ENCODE measurements at places on chromosomes 1 and 21. TPM values are rescaled to one million over a fixed set of nuclear protein-coding genes. Genes with fewer than 3 reads are reported as not detected.

GRCh38 chr1:185166106-185166505 lies 9.1 kb downstream of the SWT1 start:
- DNase-seq = no peak

ST6GALNAC5 gene
- 1.3 TPM for total RNA-seq

DNA sequence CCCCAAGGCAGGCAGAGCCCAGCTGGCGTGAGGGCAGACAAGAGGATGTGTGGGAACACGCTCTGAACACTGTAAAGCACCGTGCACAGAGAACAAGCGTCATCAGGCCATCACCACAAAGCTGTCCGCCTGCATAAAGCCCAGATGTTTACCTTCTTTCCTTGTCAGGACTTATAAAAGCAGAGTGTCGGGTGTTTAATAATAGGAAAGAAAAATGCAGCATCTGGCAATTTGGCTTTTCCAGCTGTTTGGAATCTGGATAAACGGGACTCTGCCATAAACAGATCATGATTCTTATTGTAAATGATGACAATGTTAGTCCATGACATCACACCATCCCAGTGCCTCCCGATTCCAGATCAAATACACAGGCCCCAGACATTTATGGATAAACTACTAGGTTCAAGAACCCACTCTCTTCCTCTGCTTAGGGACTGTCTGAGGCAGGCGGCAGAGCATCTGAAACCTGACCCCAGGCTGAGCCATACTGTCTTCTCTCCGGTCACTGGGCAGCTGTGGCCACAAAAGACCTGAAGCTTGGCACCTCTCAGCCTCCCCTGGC lies 4.2 kb downstream of the GLIS1 start:
- DNase-seq = no peak

DNA sequence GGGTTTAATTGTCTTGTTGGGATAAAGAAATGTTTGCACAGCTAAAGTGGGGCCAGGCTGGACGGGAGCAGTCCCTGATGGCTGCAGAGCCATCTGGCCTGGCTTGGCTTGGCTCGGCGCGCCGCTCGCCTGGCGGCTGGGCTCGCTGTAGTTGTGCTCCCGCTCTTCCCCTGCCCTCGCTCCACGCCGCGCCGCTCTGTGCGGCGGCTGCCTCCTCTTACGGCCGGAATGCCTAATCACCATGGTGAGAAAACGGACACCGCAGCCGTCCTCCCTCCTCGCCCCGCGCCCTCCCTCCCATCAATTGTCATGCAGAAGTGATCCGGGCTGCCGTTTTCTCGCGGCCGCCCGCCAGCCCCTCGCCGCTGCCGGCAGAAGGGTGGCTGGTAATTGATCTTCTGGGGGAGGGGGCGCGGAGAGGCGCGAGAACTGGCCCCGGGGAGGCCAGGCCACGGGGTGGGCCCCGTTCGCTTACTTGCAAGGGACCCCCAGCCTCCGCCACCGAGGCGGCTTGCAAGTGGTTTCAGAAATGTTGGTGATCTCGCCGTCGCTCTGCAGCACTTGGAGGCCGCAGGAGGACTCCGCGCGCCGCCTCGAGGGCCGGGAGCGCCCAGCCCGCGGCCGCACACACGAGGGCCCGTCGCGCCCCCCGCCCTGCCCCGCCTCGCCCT lies 12.4 kb downstream of the RNF220 start:
- DNase-seq = no peak

- no peak for DNase-seq
Observed at GRCh38 chr1:29240400-29240837, 4.1 kb downstream of the PTPRU start.

CCT3 gene
- total RNA-seq = 598 TPM

COL8A2 gene
- not detected for total RNA-seq

DNA sequence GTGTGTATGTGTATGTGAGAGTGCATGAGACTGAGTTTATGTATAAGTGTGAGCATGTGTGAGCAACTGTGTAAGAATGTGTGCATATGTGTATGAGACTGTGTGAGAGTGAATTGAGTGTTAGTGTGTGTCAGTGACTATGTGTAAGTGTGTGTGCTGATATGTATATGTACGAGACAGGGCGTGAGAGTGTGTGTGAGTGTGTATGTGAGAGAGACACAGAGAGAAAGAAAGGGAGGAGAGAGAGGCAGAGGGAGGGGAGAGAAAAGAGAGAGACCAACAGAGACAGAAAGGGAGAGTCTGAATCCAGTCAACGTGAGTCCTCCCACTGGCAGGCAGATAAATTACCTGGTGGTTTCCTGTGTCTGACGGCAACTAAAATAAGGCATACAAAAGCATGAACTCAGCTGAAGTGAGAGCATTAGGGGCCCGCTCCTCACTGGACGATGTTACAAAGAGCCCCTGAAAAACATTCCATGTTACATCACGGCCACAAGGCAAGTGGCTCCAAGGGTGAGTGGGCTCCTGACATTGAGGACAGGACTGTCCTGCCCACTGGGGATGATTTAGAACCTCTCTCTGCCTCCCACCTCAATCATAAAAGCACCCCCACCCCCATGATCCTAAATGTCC lies 66.6 kb upstream of the TIAM1 start:
- DNase-seq = no peak

DNA sequence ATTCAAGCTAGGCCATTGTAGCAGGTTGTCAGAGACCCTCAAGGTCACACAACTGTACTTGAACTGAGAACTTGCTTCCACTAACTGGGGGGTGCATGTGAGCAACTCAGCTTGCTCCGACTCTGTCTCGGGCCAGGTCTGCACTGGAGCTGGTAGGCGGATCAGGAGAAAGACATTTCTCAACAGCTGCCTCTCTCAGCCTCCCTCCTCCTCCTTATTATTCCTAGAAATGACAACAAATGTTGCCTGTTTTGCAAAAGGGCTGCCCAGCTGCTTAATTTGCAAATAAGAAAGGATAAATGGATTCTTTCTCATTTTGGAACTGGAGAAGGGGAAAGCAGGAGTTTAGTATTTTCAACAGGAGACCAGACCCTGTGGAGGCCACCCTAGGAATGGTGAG lies 140.5 kb downstream of the RHOU start:
- DNase-seq = no peak

DNA sequence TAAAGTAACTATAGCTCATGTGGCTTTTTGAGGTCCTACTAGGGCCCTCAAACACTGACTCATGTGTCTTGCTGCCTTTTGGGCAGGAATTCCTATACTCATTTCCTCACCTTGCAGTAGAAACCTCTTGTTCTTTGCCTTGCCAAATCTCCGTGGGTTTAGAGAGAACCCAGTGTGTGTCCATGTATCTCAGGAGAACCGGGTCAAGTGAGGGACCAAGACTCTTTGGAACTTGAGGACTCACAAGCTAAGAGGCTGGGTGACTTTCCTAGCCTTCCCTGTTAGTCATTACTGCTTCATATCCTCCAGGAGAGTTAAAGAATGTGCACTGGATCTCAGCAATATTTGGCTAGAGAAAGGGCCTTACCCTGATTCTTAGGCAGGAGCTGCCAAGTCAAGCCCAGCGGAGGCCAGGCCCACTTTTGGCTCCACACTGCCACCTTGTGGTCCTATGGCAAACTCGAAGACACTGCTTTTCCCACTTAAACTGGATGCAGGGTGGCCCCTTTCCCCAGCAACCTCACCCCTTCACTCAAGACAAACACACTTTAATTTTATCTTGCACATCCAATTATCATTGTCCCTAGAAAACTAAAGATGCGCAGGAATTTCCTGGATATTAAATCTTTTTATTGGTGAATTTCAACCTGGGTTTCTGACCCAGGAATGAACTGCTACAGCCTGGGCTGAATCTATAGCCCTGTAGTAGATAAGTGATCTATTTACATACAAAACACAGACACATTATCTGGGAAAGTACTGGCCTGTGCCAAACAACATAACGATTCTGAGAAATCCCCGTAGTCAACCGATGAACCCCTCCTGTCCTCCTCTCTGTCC lies 10.6 kb downstream of the AVPR1B start:
- DNase-seq = peak; percentile 87

GRCh38 chr1:19010995-19011844 lies 54.7 kb upstream of the IFFO2 start:
- peak; percentile 79 for DNase-seq

BRDT gene
- not detected for total RNA-seq

GRCh38 chr1:99755664-99756063 lies 10.8 kb downstream of the FRRS1 start:
- no peak for DNase-seq

GRCh38 chr1:45958317-45958716 lies 154.9 kb downstream of the MAST2 start:
- no peak for DNase-seq

DNA sequence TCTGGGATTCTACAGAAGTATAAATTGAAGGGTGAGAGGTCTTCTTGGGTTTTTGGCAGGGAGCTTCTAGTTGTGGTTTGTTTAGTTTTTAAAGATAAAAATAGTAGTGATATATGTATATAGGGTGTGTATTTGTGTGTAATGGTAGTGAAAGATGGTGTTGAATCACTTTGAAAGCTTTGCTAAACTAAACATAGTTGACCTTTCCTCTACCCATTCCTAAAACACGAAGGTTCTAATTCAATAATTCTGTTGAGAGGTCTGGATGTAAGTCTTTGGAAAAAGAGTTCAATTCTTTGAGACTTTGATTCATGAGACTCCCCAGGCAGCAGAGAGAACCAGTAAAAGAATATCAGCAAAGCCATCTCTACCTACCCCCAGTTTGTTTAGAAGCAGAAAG lies 247.9 kb upstream of the DUSP10 start:
- no peak for DNase-seq

OR10Z1 gene
- total RNA-seq = not detected

DNA sequence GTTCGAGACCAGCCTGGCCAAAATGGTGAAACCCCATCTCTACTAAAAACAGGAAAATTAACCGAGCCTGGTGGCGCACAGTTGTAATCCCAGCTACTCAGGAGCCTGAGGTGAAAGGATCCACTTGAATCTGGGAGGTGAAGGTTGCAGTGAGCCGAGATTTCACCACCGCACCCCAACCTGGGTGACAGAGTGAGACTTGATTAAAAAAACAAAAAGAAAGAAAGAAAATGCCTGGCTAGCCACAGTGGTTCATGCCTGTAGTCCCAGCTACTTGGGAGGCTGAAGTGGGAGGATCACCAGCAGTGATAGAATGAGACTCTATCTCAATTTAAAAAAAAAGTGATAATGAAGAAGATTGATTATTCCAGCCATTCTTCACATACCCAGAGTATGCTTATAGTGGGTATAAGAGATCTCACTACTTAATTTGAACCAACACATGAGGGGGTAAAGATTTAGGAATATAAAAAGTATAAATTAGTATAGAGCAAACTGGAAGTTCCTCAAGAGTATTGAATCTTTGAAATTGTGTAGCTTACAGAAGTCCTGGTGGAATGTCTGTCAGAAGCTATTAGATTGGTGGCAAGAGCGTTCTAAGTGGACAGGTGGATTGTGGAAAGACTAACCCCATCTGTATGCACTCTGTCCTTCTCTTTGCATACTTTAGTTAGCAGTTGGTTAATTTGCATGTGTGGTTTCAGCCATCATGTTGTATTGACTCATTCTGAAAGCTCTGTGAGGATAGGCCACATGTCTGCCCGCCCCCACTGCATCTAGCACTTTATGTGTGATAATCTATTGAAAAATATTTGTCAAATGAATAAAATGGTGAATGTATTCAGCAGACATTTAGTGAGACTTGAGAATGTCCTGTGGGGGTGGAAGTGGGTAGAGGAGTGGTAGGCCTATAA lies 25.0 kb downstream of the RLF start:
- no peak for DNase-seq

- DNase-seq = no peak
Observed at GRCh38 chr1:201422436-201423030, 1.0 kb upstream of the TNNI1 start.

TFF2 gene
- total RNA-seq = not detected

MCOLN2 gene
- total RNA-seq = 12.6 TPM

COX20 gene
- 32.8 TPM for total RNA-seq

NCMAP gene
- total RNA-seq = 63.9 TPM

FAM167B gene
- 1.8 TPM for total RNA-seq

GRCh38 chr1:115411371-115412063 lies 73.5 kb upstream of the NGF start:
- DNase-seq = no peak

Data from Calu3 (cell line).